Activated CD4-positive, alpha-beta T cell treated with anti-CD3 and anti-CD28 coated beads, Interleukin-2, amount 50 U/mL, for 16 hours (primary cell): ENCODE measurements at places on chromosomes 4 and X.

DNA sequence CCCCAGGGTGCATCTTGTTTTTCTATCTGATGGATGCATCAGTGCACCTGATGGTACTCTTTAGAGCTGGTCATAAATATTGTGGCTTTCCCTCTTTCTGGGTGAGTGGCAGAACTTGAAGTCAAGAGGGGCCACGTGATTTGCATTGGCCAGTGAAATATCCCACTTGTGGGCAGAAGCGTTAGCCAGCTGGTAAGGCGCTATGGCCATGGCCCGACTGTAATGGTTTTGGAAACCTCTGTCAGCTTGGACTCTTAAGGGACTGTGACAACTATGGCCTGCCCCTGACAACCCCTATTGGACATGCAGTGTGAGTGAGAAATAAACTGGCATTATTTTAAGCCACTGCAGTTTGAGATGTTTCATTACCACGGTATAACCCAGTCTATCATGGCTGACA, 72.8 kb downstream of the SEL1L3 start:
- no peak for DNase-seq

DNA sequence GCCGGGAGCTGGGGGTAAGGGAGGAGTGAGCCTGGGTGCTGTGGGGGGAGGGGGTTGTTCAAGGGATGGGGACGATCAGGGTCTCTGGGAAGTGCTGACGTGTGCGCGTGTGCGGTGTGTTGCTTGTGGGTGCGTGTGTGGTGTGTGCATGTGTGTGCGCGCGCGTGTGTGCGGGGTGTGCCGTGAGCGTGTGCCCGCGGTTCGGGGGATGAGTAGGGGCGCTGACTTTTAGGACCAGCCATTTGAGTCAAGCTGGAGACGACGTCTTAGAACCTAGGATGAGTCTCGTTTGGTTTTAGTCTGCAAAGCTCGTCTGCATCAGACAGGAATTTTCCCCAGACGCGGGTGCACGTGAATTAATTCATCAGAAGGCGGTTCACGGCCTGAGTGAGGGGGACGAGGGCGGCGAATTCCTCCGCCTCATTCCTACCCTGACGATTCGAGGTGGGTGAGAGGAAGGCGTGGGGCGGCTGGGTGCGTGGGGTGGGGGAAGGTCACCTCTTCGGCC, 950 bp upstream of the TMEM271 start:
- DNase-seq: no peak

DNA sequence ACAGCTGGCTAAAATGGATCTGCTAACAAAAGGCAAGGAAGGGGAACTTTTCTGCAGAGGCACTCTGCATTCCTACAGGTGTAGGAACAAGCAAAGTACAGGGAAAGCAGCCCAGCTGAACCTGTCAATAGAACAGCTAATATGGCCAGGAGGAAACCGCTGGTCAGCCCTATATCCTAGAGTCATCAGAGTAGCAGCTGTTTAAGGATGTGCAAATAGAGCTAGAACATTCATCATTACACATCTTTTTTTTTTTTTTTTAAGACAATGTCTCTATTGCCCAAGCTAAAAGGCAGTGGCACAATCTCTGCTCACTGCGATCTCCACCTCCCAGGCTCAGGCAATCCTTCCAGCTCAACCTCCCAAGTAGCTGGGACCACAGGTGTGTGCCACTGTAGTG, 163.0 kb downstream of the BTC start:
- DNase-seq: no peak

DNA sequence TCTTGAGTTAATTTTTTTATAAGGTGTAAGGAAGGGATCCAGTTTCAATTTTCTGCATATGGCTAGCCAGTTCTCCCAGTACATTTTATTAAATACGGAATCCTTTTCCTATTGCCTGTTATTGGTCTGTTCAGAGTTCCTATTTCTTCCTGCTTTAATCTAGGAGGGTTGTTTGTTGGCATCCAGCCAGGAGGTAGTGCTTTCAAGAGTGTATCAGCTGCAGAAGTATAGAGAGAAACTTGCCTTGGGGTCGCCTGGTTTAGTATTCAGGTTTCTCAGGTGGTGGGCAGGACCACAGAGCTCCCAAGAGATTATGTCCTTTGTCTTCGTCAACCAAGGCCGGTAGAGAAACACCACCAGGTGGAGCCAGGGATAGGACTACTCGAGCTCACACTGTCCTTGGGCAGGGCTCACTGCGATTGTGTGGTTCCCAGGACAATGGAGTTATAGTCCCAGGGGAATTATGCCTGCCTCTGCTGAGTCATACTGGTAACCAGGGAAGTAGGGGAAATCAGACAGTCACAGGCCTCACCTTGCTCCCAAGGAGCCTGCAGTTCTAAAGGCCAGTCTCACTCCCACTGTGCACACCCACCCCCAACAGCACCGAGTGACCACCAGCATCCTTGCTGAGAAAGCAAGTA, 168.1 kb downstream of the VSIG4 start:
- DNase-seq: no peak

DNA sequence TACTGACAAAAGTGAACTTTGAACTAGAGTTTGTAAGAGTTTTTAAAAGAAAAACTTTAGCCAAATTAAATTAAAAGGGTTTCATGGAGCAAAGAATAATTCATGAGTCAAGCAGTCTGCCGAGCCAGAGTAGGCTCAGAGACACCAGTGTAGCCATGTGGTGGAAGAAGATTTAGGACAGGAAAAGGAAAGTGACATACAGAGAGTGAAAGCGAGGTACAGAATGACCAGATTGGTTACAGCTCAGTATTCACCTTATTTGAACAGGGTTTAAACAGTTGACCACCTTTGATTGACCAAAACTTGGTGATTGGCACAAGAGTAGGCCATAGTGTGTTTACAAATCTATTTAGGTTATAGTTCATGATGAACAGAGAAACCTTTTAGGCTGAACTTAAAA, 377.8 kb downstream of the KLHL4 start:
- DNase-seq: no peak

GRCh38 chr4:163367651-163368050, 24.0 kb downstream of the NPY5R start:
- DNase-seq: no peak

DNA sequence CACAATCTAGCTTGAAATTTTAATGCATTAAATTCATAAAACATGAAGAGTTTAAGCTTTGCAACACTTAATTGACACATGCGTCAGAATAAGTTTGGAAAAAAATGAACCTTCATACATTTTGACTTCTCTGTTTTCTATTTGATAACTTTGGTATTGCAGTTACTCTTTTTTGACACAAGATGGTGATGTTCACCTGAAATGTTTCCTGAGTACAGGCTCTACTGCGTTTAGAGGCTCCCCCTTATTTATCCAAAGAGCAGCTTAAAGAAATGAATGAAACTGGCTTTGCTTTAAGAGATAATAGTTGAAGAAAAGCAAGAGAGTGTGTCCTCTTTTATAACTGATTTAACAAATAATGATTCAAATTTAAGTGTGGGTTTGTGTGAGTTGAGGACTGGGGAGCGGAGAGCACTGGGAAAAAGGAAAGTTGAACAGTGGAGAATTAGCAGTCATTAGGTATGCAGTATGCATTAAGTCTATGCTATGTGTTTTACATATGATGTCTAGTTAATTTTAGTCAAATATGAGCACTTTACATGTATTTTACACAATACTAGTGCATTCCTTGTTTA, 180.6 kb upstream of the NUDT6 start:
- DNase-seq: peak; percentile 19

- DNase-seq: no peak
Observed at GRCh38 chr4:189049682-189050081, 891.0 kb upstream of the FRG1 start.

DNA sequence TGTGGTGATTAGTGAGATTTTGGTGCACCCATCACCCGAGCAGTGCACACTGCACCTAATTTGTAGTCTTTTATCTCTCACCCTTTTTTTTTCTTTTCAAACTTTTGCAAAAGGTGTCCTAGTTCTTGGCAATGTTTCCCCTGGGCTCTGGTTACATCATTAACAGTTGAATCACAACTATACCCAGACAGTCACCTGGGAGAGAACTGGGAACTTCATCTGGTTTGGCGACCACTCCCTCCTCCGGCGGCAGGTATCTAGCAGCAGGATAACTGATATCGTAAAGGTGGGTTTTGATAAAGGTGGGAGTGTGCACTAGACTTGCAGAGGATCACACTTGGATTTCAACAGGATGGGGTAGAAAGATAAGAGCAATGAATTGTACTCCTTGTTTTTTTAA, 140.5 kb downstream of the CHIC2 start:
- DNase-seq: no peak

DNA sequence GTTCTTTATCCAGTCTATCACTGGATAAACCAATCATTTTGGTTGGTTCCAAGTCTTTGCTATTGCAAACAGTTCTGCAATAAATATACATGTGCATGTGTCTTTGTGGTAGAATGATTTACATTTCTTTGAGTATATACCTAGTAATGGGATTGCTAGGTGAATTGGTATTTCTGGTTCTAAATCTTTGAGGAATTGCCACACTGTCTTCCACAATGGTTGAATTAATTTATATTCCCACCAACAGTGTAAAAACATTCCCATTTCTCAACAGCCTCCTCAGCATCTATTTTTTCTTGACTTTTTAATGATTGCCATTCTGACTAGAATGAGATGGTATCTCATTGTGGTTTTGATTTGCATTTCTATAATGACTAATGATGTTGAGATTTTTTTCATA, 791.7 kb upstream of the AGA start:
- no peak for DNase-seq

GRCh38 chr4:53508446-53508845, 82.8 kb downstream of the LNX1 start:
- DNase-seq: no peak

- DNase-seq: no peak
Observed at GRCh38 chr4:141338238-141338637, 117.5 kb downstream of the ZNF330 start.

DNA sequence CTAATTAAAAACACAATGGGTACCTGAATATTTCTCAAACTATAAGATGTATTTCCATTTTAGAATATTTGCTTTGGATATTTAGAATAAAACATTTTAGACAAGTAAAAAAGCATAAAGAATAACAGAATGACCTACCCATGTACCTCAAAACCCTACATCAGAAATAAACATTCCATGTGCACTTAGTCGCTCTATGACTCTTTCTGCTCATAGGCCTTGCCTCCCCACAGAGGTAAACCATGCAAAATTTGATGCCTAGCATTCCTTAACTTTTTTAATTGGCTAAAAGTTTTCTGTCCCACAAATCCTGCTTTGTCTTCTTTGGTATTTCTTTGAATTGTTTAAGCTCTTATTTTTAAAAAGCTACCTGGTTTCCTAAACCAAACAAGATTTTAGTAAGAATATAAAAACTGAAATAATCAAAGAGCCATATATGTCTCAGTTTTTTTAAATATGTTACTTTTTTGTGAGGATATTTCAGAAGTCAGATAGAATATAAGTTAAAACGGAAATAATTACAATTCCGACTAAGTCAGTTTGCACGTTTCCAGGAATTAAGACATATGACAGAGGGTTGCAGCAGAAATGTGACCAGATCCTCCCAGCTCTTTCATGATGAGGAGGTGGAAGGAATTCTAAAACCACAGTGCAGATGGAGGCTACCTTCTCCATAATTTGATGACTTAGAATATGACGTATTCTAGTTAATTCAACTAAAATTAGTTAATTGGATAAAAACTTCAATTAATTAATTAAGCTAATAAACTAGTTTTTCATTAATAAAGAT, 102.5 kb downstream of the FIP1L1 start:
- no peak for DNase-seq

GRCh38 chr4:75786938-75787337, 62.6 kb downstream of the USO1 start:
- no peak for DNase-seq

GRCh38 chrX:77597090-77597489, 149.9 kb downstream of the FGF16 start:
- no peak for DNase-seq

GRCh38 chr4:156832886-156833285, 138.7 kb downstream of the PDGFC start:
- DNase-seq: no peak

DNA sequence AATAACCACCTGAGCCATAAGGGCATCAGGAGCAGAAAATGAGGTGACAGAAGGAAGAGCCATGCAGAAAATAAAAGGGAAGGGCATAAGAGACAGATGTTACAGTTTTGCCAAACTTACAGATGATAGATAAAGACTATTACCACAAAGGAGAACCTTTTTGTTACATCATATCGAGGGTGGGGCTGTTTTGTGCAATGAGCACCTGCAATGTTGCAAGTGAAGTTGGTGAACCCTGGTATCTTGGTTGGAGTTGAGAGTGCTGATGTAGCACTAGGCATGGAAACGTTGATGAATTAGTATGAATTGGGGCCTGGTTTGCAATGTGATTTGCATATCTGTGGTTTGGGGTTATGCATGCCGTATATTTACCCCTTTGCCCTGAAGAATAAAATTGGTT, 119.8 kb upstream of the TEX13D start:
- DNase-seq: peak; percentile 85

DNA sequence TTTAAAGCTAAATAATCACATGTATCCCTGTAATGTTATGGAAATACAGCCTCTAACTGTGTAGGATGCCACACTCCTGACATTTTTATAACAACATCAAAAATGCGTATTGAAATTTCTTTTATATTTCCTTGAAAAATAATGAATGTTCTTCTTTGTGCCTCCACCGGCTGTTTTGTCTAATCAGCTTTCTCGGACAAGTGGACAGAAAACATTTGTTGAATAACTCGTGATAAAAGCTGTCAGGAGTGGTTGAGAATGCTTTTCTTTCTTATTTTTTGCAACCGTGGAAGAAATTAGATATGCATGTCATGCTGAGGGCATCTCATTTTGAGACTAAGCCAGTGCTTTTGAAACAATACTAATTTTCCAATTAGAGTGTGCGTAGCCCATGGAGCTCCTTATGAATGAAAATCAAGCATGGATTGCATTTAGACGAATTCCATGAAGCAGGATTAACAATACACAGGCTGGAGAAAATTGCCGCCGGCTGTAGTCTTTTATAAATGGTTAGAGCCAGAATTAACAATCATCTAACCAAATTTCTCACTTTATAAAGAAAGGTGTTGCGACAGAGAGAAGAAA, 614.5 kb upstream of the LCORL start:
- no peak for DNase-seq

- DNase-seq: no peak
Observed at GRCh38 chr4:47642985-47643760, 158.1 kb downstream of the ATP10D start.

- DNase-seq: no peak
Observed at GRCh38 chrX:139563251-139563650, 32.7 kb downstream of the F9 start.

- no peak for DNase-seq
Observed at GRCh38 chr4:128955751-128956150, 137.6 kb downstream of the SCLT1 start.

DNA sequence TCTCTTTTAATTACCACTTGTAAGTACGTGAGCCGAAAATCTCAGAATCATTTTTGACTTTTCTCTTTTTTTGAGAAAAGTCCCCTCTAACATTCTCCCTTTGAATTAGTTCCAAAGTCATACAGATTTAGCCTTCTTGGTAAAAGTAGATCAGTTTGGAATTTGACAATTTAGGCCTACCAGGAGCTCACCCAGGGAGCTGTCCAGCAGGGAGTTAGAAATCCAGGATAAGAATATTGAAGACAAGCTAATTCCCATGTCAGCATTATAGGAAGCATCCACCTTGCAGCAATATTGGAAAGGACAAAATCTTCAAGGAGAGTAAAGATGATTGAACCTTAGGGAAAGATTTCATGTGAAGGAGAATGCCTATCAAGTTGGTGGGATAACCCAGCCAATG, 352.2 kb upstream of the CPEB2 start:
- DNase-seq: no peak

GRCh38 chr4:149048451-149049143, 606.4 kb upstream of the NR3C2 start:
- no peak for DNase-seq
